Activated CD8-positive, alpha-beta memory T cell treated with anti-CD3 and anti-CD28 coated beads, Interleukin-2, amount 10 ng/mL, durations not matched to agents 7 days and 5 days (primary cell): ENCODE measurements at places on chromosomes 1 and 21.

DNA sequence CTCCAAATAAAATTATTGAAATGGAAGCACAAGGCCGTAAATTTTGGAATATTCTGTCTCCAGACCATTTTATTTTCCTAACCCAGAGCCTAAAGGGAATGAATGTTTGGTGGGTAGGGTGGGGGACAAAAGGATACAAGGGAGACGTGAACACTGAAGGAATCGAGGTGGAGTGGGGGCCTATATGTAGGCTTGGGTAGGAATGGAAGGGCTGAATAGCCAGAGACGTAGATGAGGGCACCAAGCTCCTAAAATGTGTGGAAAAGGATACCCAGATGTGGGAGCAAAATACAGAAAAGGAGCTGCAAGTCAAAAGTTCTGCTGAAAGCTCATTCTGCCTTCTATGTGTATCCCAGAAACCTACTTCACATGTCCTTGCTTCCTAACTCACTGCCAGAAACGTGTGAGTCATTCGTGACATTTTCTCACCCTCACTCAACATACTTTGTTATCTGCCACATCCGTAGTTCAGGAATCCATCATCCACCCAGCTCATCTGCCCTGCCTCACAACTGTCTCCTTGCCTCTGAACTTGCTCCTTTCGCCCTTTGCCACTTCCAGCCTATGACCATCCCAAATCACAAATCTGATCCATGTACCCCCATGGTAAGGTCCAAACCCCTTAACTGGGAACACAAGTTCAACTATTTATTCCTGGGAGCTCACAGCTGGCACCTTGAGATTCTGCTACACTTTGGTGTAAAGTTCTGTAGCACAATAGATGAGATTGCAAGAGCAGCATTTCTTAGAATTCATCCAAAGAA lies 84.1 kb upstream of the PRDX6 start:
- DNase-seq = no peak

GRCh38 chr1:157101149-157101548 lies 1.5 kb upstream of the ETV3L start:
- DNase-seq = no peak

- no peak for DNase-seq
Observed at GRCh38 chr21:24204641-24205040, 1402.6 kb downstream of the MRPL39 start.

DNA sequence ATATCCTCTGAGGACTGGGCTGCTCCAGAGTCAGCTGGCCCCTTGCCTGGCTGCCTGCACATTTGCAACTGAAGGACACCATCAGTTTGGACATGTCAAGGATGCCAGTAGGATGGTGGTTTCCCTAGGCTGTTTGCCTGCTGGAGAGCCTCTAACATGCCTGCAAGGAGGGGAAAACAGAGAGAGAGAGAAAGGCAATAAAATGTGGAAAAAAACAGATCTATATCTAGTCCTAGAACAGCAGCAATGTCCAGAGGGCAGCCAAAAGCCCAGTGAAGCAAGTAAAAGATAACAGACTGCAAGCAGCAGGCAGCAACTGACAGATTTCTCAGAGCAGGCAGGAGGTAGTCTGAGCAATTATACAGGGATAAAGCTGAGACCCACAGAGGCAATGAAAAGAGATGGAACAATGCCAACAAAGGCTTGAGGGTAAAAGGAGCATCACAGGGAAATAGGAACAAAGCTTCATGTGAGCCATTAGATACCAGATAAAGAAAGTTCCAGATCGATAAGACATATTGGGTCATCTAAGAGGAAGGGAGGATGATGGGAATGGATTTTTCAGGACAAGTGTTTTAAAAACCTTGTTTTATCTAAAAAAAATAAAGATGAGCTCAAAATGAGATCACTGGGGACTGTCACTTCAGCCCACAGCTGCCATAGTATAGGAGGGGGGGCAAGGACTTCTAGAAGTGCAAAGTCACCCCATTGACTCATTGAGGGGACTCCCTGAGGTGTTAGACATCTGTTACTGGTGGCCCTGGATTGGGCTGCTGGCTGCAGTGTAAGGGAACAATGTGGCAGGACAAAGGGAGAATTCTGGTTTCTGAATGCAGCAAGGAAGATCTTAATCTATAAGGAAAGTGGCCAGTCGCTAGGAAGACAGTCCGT lies 38.6 kb upstream of the GADD45A start:
- no peak for DNase-seq

DNA sequence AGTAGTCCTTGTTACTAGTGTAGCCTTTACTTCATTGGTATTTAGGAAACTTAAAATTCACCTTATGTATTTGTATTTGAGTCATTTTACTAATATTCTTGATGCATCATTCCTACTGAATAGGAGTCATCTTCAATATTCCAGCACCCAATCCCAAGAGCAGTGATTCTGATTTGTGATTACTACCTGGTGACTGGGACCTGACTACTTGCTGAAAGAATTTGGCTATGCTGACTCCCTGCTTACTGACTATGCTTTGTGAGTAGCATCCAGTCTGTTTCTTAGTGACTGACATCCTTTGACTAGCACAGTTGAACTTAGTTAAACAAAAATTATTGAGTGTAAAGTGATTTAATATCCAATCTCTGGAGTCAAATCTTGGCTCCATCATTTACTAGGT lies 129.9 kb upstream of the NEGR1 start:
- DNase-seq = no peak

DNA sequence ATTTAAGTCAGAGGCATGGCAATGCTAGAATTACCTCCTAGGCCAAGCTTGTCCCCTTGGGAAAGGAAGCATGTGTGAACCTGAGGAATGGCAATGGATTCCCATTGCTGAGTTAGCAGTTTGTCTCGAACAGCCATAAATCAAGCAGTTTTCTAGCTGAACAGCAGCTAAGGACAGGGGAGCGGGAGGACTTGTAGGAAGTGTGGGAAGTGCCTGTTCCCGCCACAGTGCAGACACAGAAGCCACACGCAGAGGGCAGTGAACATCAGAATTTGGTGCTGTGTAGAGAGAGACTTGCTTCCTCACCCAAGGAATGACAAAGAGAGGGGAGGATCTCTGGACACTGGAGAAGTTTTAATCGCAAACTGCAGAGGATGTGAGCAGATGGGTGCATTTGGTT lies 3.8 kb downstream of the PHGDH start:
- DNase-seq = no peak

DNA sequence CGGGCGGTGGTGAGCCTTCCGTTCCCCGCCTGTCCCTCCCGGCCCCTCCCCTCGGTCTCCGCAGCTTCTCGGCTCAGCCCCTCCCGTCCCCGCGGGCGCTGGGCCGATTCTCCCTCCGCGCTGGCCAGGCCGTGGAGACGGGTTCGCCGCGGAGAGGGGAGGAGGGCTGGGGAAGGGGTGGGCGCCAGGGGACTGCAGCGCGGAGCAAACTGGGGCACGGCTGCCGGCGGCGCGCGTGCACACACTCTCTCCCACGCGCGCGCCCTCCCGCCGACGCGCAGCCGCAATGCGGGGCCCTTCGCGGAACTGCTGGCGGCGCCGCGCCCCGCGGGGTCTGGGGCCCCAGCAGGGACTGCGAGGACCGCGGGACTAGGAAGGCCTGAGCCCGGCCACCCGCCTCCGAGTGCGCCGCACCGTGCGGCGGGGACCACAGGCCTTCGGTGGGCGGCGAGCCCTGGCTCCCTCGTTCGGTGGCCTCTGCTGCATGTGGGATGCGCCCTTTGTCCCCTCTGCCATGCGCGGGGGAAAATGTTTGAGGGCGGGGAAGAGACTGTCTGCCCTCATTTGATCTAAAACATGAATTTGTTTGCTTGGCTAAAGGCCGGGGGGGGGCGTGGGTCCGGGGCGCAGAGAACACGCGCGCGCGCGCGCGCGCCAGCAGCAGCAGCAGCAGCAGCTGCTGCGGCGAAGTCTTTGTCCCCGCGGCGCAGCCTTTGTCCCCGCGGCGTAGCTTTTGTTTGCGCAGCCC lies 90.7 kb upstream of the VAMP3 start:
- DNase-seq = no peak

DNA sequence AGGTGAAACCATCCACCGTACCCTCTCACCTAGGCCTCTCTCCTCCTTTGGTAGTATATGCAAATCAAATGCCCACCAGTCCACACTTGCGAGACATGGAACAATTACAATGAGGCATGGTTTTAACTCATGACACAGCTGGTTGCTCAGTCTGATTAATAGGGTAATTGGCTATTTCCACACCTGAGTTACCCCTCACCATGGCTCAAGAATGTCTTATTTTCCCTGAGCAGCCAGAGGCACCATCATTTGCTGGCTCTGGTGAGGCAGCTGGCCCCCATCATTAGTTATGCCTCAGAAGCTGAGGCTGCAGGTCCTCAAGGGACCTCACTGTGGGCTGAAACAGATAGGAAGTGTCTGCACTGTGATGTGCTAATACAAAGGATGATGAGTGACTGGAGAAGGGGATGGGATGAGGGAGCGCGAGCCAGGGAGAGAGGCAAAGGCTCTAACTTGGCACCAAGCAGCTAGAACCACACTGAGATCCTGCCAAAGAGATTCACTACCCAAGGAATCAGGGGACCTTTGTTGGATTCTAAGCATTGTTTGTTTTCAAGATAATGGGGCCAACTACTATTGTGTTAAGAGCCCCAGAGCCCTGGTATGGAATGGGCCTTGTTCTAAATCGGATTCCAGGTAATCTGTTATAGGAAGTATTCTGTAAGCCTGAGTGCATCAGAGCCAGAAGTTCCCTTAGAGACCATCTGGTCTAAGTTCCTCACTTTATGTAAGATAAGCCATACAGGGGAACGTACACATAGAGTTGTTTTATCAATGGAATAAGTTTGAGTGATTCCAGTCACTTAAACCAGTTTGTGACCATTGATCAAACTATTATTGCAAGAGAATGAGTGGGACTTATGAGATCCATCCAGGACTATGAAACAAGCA lies 80.0 kb upstream of the CNTN2 start:
- no peak for DNase-seq

GRCh38 chr1:153959454-153959853 lies 1.0 kb upstream of the CRTC2 start:
- no peak for DNase-seq

- DNase-seq = no peak
Observed at GRCh38 chr21:25507522-25507921, 99.8 kb downstream of the MRPL39 start.

DNA sequence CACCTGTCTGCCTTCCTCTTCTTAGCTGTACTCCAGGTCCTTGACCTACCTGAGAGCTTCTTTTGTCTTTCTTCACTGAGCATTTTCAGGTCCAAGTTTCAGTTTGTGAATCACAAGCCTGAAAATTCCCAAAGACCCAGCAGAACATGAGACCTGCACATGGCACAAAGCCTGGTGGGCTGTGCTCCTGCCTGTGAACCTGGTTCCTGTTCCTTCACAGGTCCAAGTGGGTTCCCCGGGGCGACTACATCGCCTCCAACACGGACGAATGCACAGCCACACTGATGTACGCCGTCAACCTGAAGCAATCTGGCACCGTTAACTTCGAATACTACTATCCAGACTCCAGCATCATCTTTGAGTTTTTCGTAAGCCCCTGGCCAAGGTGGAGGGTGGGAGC lies 42.1 kb upstream of the SARS1 start:
- no peak for DNase-seq

- no peak for DNase-seq
Observed at GRCh38 chr1:115877511-115877910, 36.6 kb upstream of the NHLH2 start.

- peak; percentile 58 for DNase-seq
Observed at GRCh38 chr1:119475866-119476439, 31.1 kb upstream of the HSD3B1 start.

- no peak for DNase-seq
Observed at GRCh38 chr21:31191553-31191952, 152.5 kb downstream of the TIAM1 start.

GRCh38 chr1:106289265-106289928 lies 767.1 kb upstream of the PRMT6 start:
- no peak for DNase-seq

DNA sequence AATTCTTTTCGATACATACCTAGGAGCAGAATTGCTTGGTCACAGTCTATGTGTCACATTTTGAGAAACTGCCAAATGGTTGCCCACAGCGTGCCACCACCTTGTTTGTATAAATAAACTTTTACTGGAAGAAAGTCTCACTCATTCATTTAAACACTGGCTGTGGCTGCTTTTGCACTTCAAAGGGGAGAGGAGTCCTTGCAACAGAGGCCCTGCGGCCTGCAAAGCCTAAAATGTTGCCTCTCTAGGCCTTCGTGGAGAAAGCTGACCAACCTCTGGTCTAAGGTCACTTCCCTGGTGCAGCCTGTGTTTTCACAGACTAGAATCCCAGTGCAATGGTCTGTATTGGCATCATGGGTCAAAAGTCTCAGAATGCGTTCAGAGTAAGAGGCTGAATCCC lies 8.3 kb downstream of the RIPK4 start:
- DNase-seq = no peak

- no peak for DNase-seq
Observed at GRCh38 chr1:169078163-169078883, 28.2 kb upstream of the ATP1B1 start.

GRCh38 chr21:36199021-36199420 lies 42.4 kb downstream of the DOP1B start:
- DNase-seq = no peak

DNA sequence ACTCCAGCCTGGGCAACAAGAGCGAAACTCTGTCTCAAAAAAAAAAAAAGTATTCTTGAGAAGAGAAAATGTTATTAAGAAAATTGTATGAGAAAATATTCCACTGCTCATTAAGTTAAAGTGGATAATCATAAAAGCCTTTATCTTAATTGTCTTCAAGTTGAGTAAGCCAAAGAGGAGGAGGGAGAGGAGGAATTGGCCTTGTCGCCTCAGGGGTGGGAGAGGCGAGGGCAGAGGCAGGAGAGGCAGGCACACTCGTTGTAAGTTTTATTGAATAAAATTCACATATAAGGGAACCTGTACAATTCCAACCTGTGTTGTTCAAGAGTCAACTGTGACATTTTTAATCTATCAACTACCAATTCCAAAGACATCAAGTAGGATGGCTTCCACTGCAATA lies 820.3 kb downstream of the USP25 start:
- DNase-seq = no peak

DNA sequence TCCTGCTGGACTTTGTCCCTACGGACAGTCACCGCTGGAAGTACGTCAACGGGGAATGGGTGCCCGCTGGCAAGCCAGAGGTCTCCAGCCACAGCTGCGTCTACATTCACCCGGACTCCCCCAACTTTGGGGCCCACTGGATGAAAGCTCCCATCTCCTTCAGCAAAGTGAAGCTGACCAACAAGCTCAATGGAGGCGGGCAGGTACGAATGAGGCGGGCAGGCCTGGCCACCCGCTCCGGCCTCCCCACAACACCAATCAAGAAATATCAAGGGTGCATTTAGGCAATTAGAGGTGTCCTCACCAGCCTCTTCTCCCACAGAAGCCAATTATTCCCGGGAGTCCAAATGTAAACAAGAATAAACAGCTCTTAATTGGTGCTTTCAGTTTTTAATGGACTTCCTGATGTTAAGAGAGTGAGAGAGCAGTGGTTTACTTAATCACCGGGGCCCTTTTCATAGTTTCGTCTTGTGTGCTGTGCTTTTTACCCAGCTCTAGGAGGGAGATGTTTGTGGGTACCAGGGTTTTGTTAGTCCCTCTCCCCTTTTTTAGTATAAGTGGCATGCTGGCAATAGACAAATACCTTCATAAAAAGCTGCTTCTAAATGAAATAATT lies 10.7 kb downstream of the TBX19 start:
- no peak for DNase-seq
